Spleen (tissue), 13 donors: ENCODE measurements at places on chromosomes 12 and 14. TPM values are rescaled to one million over a fixed set of nuclear protein-coding genes. Genes with fewer than 3 reads are reported as not detected.
A peak's percentile ranks its signal among the peaks of the same experiment; 100 is the strongest.

DNA sequence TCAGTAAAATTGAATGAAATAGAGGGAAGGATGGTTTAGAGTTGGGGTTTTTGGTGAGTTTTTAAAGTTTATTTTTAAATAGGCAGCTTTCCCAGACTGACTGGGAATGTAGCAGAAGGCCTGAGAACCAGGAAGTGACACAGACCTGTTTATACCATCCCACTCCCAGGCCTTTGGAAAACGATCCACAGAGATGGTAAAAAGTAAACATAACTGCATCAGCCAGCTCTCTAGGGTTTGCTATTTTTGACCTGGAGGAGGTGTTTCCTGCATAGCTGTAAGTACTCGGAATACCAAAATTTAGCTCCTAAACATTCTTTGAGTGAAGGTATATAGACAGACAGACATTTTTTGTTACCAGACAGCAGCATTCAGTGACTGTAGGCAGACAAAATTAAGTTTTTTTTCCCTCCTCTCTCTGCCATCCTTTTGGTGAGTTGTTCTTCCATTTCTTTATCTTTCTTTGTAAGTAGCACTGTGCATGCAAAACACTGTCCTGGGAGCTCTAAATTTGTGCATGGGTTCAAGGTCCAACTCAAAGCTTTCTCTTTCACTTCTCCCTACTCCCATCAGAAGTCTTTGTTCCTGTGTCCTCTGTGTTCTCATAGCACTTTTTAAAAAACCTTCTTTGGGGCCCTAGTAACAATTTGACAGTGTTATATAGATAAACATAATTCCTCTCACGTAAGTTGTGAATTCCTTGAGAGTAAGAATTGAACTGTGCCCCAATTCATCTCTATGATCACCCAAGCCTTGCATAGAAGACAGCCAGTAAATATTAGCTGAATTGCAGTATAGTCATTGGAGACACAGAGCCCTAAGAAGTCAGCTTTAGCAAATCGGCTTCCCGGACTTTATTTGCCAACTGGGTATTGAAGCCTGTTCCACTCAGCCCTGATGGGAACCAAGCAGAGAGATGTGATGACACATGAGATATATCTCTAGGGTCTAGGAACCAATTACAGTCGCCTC is 37.4 kb downstream of the SUSD6 start:
- DNase-seq = no peak

DNA sequence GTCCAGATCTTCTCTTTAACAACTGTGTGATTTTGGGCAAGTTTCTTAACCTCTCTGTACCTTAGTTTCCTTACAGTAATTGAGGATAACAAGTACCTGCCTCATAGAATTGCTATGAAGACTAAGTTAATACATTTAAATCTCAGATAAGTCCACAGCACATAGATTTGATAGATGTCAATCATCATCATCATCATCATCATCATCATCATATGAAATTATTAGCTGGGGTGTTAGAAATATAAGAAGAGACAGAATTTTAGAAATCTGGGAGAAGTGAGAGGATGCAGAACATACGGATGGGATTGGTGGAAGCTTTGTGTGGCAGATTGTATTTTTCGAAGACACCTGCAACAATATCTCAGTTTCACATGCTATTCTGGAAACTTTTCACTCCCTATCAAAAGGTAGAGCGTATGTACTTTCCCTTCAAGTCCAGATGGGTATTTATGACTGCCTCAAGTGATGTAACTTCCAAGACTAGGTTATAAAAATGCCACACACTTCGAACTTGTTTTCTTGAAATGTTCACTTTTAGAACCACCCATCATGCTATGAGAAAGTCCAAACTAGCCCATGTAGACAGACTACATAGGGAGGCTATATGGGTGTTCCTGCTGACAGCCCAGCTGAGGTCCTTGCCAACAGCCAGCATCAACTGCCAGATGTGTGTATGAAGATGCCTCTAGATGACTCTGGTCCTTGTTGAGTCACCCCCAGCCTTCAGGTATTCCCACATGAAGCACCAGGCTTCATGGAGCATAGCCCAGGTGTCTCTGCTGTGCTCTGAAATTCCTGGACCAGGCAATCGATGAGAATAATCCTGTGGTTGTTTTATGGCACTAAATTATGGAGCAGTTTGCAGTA is 20.7 kb upstream of the SDR39U1 start:
- no peak for DNase-seq

GRCh38 chr12:71904629-71905028 is 34.0 kb upstream of the TPH2 start:
- no peak for DNase-seq

- no peak for DNase-seq
Measured at GRCh38 chr12:23899434-23899833, 50.0 kb downstream of the SOX5 start.

The LRRC10 gene
- not detected for total RNA-seq

DNA sequence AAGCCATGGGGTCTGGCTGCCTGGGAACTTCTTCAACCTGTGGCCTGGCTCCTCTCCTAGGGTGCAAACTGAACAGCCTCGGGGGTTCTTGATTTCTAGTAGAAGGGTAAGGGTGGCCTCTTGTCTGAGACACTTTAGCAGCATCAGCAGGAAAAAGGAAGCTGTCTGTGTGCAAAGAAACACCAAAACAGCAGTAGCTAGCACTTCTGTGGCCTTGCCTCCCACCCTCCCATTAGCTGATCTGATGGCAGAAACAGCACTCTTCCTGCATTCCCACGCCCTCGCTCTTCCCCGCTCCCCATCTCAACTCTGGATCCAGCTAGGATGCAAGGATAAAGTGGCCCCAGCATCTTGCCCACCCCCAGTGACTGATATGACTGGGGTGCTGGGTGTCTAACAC is 20.7 kb downstream of the SLC7A8 start:
- DNase-seq = no peak

The NELL2 gene
- total RNA-seq = 21.8 TPM

- DNase-seq = no peak
Measured at GRCh38 chr14:91890291-91890749, 23.0 kb upstream of the TC2N start.

DNA sequence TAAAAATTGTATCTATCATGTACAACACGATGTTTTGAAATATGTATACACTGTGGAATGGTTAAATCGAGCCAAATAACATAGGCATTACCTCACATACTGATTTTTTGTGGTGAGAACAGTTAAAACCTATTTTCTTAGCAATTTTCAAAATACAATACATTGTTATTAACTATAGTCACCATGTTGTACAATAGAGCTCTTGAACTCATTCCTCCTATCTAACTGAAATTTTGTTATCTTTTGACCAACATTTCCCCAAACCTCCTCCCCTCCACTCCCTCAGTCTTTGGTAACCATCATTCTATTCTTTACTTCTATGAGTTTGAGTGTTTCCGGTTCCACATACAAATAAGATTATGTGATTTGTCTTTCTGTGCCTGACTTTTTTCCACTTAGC is 6.8 kb upstream of the SLC38A2 start:
- DNase-seq = no peak

The SLCO1B3 gene
- total RNA-seq = not detected

The TAS2R7 gene
- total RNA-seq = not detected

DNA sequence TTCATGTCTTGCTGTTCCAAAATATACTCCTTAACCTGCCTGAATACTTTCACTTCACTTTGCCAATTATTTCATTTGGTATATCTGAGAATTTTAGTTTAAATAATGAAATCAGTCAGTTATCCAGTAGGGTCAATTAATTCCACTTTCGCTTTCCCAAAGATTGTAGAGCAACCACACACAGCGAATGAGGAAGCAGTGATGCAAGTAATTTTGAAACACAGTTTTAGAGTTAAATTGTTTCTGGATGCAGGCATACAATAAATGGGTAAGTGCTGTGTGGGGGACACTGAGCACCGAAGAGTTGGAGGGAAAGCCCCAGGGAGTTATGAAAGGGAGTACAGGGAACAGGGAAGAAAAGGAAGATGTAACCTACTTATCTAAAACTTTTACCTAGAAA is 62.8 kb downstream of the TSHR start:
- DNase-seq = no peak

The GNG2 gene
- 121 TPM for total RNA-seq

- DNase-seq = no peak
Measured at GRCh38 chr14:77654001-77654441, 37.6 kb upstream of the SPTLC2 start.

DNA sequence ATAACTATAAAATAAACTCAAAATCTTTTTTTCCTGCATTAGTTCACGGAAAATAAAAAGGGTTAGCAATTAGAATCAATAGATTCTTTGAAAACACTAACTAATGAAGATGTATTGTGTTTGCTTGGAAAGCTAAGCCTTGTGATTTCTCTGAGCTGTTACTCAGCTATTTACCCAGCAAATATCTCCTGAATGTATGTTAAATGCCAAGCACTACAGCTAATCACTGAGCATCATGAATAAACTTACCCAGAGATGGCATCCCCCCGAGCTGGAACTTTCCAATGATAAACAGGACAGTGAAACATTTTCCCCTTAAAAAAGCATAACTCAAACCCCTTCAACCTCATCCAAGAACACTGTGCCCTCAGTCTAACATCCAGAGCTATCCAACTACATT is 71.2 kb downstream of the SLC2A13 start:
- DNase-seq = no peak

- DNase-seq = no peak
Measured at GRCh38 chr12:62865937-62866336, 69.0 kb downstream of the PPM1H start.

The OASL gene
- 3.4 TPM for total RNA-seq

DNA sequence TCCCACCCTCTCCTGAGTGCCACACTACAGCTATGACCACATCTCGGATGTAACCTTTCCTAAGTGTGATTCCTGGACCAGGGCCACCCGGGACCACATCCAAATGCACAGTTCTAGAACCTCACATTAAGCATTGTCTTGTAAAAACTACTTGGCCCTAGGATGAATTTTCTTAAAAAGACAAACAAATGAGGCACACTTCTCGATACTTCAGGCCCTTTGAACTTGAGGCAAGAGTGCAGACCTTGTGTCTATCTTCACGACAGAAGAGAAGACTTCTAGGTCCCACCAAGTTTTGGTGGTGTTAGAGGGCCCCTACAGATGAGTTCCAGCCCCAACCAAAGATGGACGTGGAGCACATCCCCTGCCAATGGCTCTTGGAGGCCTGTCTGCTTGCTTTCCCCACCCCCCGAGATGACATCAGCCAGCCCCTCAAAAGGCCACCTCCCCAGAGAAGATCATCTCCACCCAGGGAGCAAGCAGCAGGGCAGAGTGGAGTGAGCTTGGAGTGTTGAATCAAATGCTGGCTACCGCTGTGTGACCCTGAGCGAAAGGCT is 9.3 kb downstream of the ISCU start:
- no peak for DNase-seq

The TMEM119 gene
- 23.8 TPM for total RNA-seq

DNA sequence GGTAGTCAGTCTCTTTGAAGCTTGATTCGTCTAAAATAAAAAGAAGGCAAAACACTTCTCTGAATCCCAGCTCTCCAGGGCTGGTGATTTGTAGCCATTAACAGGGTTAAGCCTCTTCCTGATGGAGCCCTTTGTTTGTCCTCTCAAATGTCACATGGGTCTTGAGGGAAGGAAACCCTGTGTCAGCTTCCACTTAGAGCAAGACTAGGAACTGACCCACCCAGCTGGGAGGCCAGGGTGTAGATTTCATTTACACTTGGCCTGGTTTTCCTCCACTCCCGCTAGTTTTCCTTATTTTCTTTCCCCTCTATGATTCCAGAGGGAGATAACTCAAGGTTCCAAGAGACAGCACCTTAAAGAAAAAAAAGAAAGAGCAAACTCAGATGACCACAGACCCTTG is 230.5 kb upstream of the EGLN3 start:
- no peak for DNase-seq

DNA sequence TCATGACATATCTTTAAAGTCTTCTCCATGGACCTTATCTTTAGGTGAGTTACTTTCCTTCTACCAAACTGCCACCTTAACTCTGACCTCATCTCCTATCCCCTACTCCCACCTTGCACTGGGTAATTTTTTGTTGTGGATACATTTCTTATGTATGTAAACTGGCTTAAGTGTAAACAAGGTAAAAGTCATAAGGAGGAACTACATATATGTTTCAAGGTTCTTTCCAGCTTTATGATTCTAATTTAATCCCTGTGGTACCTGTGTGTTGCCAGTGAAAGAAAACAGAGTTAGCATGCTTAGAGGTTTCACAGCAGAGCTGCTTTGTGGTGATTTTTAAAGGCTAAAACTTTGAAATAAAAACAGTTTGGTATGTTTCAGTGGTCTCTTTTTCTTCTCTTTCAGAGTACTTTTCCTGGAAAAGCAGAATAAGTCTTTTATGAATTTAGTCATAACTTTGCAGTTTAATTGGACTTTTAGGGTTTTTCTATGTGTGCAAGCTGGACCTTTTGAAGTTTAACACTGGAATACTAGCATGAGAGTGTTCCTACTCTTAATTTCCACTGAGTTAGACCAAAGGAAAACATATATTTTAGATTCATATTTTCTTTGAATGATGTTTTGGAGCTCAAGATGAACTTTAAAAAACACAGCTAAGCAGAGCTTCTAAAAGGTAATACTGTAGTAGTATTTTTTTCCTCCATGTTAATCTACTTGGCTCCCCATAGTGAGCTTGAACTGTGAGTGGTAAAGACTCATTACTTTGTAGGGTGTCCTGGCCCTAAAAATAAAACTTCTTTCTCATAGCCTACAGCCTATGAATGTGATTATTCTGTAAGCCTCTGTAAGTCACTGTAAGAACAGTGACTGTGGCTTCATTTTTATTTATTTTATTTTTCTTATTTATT is 105.4 kb downstream of the FUT8 start:
- DNase-seq = no peak

The CLEC9A gene
- total RNA-seq = 1.3 TPM

DNA sequence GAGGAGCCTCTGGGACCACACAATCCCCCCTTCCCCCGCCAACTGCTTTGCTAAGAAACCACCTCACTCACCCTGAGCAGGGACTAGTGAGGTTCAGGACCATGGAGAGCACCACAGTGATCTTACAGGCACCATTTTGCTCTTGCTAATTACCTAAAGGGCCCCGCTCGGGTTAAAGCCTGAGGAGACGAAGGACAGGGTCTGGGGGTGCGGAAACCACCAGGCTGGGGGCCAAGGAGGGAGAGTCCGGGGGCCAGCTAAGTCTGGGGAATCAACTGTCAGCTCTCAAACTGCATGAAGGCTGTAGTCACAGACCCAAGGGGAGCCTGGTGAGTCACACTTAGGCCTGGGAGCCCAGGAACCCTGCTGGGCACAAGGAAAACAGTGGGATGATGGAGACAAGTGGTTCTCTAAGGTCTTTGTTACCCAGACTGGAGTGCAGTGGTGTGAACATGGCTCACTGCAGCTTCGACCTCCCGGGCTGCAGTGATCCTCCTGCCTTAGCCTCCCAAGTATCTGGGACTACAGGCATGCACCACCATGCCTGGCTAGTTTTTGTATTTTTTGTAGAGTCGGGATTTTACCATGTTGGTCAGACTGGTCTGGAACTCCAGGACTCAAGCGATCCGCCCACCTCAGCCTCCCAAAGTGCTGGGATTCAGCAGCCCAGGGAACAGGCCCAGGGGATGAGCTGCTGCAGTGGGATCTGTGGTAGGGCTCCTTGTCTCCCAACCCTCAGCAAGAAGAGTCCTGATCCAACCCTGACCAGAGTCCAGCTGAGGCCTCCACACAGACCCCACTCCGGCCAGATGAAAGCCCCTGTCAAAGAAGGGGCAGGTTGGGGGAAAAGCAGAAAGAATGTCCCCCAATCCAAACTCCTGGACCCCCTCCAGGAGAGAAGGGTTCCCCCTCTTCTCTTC is 98.8 kb downstream of the CALM1 start:
- DNase-seq = peak; percentile 49

The PIANP gene
- total RNA-seq = not detected

The ATL1 gene
- total RNA-seq = 1.6 TPM

GRCh38 chr12:9961106-9961505 is 10.1 kb upstream of the CLEC12A start:
- DNase-seq = no peak

GRCh38 chr12:78470354-78471195 is 394.0 kb upstream of the SYT1 start:
- DNase-seq = no peak

GRCh38 chr12:97404543-97404942 is 58.1 kb upstream of the RMST start:
- no peak for DNase-seq
